Amniotic stem cell (primary cell): ENCODE measurements at places on chromosomes 11 and 22.

DNA sequence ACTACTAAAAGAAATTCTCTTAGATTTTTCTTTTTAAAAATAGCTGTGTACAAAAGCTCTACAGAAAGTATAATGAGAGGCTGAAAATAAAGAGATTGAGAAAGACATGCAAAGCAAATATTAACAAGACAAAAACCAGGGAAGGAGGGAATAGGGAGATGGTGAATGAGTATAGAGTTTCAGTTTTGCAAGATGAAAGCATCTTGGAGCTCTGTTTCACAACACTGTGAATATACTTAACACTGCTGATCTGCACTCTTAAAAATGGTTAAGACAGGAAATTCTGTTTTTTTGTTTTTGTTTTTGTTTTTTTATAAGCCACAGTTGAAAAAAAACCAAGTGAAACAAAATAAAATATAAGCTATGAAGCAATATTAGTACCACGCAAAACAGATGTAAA lies 5.5 kb downstream of the TMEM218 start:
- DNase-seq = no peak

GRCh38 chr11:21866781-21867180 lies 326.1 kb upstream of the ANO5 start:
- DNase-seq = no peak

- DNase-seq = no peak
Observed at GRCh38 chr22:50032941-50033601, 20.5 kb upstream of the IL17REL start.

DNA sequence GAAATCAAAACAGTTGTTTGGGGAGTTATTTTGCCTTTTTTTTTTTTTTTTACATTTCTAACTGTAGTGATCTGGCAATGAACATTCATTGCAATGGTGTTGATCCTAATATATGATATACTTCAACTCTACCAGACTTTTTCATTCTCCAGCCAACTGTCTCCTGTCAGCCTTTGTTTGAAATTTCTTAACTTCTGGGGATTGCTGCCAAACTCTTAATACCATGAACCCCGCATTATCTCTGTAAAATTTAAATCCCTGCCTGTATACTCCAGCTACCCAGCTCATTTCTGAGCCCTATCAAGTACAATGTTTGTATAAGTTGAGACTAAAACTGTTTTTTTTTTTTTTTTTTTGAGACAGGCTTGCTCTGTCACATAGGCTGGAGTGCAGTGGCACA lies 280.7 kb downstream of the TTC28 start:
- DNase-seq = no peak

DNA sequence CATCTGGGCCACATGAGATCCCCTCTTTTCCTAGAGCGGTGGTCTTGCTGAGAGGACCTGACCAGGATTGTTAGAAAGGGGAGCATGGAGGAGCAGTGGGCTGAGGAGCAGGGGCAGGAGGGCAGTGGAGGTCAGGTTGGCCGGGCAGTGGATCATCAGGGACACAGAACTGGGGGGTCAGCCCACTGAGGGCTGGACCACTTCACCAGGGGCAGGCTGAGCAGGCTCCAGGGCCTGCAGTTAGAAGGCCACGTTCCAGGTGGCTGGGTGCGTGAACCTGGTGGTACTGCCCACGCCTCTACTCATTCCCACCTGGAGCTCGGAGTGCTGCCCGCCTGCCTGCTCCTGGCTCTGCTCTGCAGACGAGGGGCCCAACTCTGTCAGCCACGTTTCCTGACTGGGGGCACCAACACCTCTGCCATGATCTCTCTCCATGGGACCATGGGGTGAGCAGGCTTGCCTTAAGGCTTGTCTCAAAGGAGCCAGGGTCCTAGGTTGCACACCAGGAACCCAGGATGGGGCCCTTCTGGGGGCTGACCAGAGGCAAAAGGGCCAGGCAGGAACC lies 9.7 kb downstream of the MRGPRF start:
- no peak for DNase-seq

GRCh38 chr11:93741882-93742226 lies 382 bp downstream of the C11orf54 start:
- peak; percentile 25 for DNase-seq

GRCh38 chr22:46058591-46059519 lies 81.9 kb upstream of the WNT7B start:
- no peak for DNase-seq

GRCh38 chr22:27512283-27512761 lies 289.2 kb downstream of the MN1 start:
- DNase-seq = peak; percentile 88

DNA sequence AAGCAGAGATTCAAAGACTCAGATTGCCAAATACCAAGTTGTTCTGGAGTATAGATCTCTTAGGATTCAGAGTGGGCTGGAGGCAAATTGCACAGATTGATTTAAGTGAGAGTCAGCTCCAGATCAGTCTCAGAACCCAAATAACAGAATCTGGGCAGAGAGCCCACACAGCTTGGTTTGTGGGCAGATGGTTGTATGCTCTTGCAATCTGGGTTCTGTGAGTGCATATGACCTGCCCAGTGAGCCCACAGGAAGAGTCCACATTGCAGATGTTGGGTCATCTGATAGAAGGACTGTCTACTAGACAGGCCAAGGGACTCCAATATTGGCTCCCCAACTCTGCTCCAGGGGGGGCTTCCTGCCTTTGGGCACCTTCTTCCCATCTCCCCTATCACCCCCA lies 65.9 kb downstream of the ADAMTS15 start:
- DNase-seq = no peak

DNA sequence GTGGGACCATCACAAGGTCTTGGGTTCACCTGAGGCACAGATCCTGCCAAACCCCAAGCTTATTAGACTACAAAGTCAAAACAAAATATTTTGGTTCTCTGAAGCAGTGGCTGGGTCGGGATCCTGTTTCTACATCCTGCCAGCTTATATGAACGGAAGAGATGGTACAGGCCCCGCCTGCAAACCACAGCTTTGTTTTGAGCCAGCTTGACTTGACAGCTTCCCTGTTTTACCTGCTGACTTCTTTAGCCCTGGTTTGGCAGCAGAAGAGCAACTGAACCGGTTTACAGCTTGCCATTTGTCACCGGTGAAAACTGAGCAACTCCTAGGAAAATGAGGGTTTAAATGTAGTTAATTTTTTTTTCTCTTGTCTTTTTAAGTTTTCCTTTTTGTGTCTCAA lies 11.4 kb downstream of the PACS1 start:
- DNase-seq = no peak

DNA sequence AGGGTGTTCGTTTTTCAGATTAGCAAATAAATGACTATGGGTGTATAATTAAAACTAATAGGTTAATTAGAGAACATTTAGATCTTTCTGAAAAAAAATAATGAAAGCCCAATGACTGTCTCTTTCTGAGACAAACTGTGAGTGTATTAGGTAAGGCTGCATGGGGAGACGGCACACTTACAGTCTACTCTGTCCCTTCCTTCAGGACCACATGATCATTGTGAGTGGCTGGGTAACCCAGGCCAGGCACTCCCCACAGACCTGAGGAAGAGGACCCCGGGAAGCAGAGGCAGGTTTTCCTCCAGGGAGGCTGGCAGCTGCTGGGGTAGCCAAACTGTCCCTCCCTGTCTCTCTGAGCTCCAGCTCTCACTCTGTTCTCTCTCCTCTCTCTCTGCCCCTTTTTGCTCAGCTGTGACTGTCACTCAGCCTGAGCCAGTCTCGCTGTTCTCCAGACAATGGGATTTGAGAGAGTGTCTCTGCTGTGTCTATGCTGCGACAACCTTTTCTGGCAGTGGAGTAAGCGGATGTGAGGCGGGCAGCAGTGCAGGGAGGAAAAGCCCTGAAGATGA lies 83.1 kb upstream of the NCAM1 start:
- DNase-seq = no peak

- no peak for DNase-seq
Observed at GRCh38 chr11:127385071-127385470, 384.5 kb upstream of the KIRREL3 start.

GRCh38 chr22:20223421-20224255 lies 44.5 kb downstream of the RTN4R start:
- DNase-seq = no peak

DNA sequence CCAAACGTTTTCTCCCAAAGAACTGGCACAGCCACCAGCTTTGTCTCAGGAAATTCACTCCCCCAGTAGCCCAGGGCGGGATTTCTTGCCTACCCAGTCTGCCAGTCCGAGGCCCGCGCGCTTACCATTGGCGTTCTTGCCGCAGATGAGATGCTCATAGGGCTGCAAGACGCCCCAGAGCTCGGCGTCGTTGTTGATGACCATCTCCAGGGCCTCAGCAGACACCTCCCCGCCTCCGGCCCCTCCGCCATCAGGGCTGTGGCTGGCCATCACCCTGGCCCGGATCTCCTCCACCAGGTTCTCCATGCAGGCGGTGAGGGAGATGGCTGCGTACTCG lies 1.3 kb downstream of the ABTB2 start:
- DNase-seq = no peak

DNA sequence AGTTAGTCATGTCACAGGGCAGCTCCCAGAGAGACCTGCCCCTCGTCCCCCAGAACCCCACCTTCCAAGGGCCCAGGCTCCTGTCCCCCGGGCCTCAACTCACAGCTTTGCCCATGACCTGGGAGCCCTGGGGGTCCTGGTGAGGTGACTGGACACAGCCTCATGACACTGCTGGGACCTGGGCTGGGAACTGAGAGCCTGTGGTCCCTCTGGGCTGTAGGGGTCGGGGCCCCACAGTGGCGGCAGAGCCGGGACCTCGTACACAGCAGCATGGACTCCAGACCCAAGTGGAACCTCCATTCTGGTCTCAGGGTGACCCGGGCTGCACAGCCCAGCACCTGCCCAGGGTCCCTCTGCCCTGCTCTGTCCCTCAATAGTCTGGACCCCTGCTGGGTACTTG lies 6.9 kb downstream of the APOBEC3A start:
- DNase-seq = no peak

DNA sequence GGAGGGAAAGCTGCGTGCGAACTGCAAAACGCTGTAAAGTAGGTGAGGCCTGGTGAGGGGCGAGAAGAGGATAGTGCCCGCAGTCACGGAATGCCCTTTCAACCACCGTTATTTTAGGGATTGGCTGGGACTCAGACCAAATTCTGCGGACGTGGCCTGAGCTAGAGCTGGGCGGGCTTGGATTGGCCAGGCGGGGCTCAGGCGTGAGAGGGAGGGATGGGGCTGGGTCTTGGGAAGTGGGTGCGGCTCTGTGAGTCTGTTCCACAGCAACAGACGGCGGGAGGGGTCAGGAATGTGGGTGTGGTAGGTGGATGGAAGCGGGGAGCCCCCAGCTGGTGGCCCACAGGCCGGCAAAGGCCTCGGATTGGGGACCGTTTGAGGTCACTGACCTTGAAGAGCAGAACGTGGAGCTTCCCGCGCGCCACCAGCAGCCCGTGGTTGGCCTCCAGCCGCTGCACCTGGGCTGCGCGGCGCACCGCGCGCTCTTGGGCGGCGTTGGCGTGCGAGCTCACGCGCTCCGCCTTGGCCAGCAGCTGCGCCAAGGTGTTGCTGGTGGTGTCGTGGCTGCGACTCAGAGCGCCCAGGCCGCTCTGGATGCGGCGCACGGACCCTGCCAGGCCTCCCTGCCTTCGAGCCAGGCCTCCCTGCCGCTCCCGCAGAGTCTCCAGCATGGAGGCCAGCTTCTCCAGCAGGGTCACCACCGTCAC lies 444 bp downstream of the CAVIN3 start:
- peak; percentile 85 for DNase-seq

DNA sequence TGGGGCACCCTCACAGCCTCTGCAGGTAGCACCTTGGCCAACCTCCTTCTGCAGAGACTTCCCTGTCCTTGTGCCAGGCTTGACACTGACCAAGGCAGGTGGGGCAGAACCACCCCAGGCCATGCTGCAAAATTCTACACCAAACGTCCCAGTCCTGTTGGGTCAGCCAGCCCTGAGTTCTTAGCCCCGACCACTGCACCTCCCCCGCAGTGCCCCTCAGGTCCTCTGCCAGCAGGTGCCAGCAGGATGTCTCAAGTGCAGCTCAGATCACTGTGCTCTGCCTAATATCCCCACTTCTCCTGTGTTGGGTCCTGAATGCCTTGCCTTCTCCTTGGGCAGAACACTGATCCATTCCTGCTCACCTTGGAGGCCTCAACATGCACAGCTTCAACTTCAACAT lies 999.7 kb downstream of the TBC1D22A start:
- DNase-seq = no peak

DNA sequence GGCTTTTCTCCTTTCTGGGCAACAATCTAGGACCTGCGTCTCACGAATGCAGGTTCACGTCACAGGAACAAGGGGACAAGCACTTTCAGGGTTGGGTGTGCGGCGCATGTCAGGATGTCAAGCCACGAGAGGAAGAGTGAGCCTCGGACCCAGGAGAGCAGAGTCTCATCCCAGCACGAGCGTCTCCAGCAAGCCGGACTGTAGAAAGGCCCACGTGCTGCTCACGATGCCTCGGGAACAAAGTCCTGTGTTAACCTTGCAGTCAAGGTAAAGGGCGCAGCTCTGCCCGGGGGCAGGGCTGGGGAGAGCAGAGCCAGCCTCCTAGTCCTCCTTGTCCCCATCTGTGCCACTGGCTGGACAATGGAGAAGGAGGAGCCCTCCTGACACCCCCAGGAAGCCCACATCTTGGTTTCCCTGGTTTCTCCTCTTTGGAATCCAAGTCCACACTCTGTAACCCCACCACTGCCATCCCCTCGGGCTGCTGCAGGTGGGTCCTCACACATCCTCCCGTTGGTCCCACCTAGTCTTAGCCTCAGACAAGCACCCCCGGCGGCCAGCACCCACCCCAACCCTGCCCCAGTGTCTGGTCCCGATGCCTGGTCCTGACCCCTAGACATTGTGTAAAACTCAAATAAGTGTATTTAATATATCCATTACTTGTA lies 63.4 kb downstream of the CELSR1 start:
- DNase-seq = no peak

- DNase-seq = no peak
Observed at GRCh38 chr22:37639070-37639760, at the start of gene SH3BP1. Gene SH3BP1 (plus strand): TSS chr22:37639669. CDS start chr22:37639788, 119 bp downstream.

DNA sequence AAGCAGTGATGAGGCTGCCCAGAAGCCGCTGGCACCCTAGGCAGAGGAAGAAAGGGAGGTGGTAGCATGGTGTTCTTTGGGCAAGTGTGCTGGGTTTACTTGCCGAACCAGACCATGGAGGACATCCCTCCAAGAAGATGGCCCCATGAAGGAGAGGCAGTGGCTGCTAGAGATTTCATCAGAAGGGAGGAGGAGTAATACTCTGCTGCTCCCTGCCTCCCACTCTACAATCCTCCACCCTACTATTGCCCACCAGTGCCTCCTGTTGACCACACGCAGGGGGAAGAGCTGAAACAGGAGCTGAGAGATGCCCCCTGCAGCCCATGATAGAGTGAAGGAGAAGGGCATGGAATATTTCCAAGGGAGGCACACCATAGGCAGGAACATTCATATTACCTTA lies 51.0 kb upstream of the PRSS23 start:
- DNase-seq = no peak

- no peak for DNase-seq
Observed at GRCh38 chr11:9251311-9251710, 13.8 kb downstream of the DENND5A start.

DNA sequence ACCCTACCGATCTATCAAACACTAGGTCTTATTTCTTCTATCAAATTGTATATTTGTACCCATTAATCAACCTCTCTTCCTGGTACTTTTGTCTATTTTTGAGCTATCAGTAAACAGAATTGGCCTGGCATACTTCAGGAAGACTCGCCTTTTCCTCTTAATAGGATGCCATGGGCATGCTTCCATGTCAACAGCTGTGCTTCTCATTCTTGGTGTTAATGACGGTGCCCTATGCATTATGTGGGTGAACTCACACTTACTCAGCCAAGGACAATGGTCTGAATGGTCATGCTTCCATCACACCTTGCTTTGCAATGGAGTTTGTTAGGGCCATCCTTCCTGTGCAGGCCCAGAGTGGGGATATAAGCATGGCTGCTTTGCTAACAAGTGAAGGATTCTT lies 521.8 kb downstream of the MIAT start:
- DNase-seq = no peak

- no peak for DNase-seq
Observed at GRCh38 chr11:70126494-70126893, 48.4 kb downstream of the ANO1 start.
